ENCODE measurements at places on chromosomes 3 and 15.

- no peak for DNase-seq
Observed at GRCh38 chr3:16266714-16267113, 1.7 kb downstream of the OXNAD1 start.

GRCh38 chr15:55334371-55334770, 15.3 kb downstream of the PIGB start:
- no peak for DNase-seq

DNA sequence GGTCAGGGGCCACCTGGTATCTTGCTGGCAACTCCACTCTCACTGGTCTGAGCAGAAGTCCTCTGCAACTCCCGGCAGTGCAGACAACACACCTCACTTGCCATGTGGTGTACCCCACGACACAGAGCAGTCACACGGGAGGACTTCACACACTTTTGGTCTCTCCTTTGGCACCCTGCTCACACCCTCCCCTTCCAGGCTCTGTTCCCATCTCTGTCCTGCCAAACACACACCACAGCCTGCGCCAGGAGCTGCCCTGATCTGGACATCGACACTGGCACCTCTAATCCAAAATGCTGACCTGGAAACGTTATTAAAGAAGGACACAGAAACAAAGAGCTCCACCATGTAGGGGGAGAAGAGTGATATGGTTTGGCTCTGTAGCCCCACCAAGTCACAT, 57.2 kb downstream of the SLC41A3 start:
- DNase-seq = no peak

GRCh38 chr3:36944012-36944640, 728 bp downstream of the TRANK1 start:
- no peak for DNase-seq

DNA sequence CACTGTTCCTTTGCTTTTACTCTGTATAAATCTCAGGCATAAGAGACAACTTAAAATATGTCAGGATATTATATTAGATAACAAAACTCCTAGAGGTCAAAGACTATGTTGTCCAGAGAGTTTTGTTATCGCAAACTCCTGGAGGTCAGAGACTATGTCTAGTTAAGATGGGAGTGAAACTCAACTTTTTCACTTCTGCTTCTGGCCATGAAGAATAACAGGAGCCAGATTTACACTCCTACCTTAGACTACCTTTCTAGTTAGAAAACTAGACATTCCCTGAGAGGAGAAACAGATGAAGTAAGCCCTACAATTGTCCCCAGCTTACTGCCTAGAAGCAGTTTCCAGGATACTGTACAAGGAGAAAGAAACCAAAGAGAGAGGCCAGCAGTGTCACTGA, 255.4 kb upstream of the UBE2E1 start:
- DNase-seq = no peak

- DNase-seq = no peak
Observed at GRCh38 chr15:38886315-38887163, 321.9 kb upstream of the RASGRP1 start.

GRCh38 chr3:128794067-128794768, 68.2 kb downstream of the RAB7A start:
- DNase-seq = no peak

DNA sequence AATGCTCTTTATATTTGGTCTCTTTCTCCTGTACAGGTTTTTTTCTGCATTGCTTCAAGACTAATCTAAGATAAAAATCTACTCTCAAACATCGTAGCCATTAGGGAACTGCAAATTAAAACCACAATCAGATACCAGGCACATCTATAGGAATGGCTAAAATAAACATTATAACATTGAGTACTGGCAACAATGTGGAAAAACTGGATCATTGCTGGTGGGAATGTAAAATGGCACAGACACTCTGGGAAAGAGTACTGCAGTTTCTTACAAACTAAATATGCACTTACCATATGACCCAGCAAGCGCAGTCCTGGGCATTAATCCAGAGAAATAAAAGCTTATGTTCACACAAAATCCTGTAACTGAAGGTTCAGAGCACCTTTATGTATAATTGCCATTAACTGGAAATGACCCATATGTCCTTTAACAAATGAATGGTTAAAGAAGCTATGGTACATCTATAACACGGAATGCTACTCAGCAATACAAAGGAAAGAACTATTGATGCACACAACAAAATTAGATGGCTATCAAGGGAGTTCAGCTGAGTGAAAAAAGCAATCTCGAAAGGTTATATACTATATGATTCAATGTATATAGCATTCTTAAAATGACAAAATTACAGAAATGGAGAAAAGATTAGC, 6.3 kb downstream of the ABCC5 start:
- no peak for DNase-seq

- DNase-seq = no peak
Observed at GRCh38 chr15:65836665-65837064, 32.6 kb upstream of the RAB11A start.

- no peak for DNase-seq
Observed at GRCh38 chr15:100994597-100995446, 75.7 kb downstream of the LRRK1 start.

DNA sequence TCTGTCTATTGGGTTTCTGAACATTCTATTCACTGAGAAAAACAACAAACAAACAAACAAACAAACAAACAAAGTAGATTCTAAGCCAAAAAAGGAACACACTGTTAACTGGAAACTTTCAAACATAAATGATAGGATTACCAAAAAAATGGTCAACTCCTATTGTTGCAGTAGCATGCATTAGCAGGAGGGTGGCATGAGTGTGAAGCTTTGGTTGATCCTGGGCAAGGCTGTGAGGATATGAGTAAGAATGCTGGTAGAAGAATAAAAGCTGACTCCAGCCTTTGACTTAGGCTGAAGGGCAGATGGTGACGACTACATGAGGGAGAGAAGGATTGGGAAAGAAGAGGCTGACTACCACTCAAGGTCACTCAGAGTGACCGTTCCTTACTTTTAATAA, 810.3 kb downstream of the VGLL3 start:
- no peak for DNase-seq

DNA sequence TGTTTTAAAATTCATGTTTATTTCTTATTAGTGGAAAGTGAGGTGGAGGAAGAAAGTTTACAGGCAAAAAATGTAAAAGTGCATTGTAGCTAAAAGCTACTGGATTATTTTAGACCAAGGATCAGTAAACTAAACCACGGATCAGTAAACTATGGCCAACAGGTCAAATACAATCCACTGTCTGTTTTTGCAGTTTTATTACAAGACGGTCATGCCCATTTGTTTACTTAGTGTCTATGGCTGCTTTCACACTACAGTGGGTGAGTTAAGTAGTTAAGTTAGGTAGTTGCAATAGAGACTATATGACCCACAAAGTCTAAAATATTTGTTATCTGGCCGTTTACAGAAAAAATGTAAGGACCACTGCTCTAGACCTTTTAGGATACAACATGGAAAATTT, 82.0 kb downstream of the NR2E3 start:
- DNase-seq = no peak

DNA sequence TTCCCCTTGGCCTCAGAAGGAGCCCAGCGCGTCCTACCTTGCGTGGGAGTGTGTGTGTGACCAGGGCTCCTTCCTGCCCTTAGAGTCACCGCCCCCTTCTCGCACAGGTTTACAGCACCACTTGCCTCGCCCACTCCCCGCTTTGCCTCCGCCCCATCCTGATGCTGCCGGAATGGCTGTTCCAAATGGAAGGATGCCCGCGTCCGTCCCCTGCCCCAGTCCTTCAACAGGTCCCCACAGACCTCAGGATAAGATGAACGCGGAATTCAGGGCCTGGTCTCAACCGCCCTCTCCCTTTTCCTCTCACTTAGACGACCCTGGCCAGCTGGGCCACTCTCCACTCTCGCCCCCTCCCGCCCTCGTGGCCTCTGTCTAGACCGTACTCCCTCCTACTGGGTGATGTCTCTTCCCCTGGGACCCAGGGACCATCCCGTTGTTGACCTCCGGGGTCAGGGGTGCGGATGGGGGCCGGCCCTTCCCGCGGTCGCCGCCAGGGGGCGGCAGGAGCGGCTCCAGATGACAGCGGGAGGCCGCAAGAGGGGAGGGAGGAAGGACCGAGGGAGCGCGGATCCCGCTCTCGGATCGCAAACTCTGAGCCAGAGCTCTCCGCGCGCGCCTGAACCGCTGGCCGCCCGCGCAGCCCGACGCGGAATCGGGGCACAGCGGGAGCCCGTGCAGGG, at the start of gene THSD4:
Gene THSD4 (plus strand): TSS at position 585 of the 680 bp plus-strand sequence.
- DNase-seq = no peak

GRCh38 chr3:42063888-42064287, 27.3 kb upstream of the TRAK1 start:
- no peak for DNase-seq

GRCh38 chr3:151074256-151074655, 11.2 kb upstream of the MED12L start:
- no peak for DNase-seq

DNA sequence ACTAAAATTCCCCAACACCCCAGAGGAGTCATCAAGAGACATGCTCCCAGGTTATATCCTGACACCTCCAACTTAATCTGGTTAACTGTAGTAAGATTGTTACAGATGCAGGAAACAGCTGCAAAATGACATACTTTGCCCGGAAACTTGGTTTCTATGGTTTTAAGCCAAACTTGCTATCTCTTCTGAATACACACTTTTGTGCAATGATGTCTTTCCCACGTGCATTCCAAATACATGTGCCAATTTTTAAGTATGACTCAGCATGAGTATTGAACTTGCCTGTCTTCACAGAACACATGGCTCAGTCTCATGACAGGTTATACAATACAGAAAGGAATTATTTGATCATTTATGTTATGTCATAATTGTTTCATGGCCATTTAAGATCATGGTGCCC, 207.0 kb upstream of the DCBLD2 start:
- no peak for DNase-seq

GRCh38 chr3:194009892-194010533, 125.9 kb upstream of the HES1 start:
- DNase-seq = no peak

GRCh38 chr3:45026957-45027356, 854 bp downstream of the CLEC3B start:
- DNase-seq = no peak

- DNase-seq = no peak
Observed at GRCh38 chr15:77160562-77161478, 89.9 kb upstream of the TSPAN3 start.

DNA sequence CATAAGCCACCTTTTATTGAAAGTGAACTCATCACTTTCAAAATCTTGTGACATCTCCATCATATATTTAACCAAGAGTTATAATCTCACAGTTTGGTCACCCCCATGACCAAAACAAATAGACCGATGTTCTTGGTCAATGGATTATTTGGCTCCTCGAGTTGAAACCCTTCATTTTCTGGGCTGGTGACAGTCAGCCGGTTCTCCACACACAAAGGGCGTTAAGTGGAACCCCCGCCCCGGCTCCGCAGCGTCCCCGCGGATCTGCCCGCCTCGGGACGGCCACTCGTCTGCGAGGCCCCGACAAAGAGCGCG, 772 bp downstream of the TSPAN3 start:
- DNase-seq = no peak

DNA sequence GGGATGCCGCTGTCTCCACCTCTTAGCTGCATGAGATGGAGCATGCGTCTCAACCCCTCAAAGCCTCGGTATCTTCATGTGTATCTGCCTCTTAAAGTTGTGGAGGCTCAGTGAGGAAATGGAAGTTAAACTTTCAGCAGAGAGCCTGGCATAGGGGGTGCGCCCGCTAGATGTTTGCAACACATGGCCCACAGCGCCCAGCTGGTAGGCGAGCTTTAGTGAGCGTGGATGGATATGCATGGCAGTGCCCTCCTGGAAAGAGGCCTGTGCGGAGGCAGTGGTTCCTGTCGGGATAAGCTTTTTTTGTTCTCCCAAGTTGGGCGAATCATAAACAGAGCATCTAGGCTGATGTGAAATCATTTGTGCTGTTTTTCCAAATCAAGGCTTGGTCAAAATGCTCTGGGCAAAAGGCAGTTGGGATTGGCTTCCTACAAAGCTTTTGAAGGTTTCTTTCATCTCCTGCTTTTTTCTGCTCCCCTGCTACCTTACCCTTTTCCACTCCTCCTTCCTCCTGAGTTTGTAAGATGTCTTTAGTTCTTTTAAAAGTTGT, 272.4 kb upstream of the TPM1 start:
- DNase-seq = no peak

Data from stimulated activated CD8-positive, alpha-beta memory T cell treated with anti-CD3 and anti-CD28 coated beads, Interleukin-4, amount 100 ng/mL, for 1 hour (primary cell).